NCI-H1417 (cell line): ENCODE measurements at places on chromosomes 16 and 17.

DNA sequence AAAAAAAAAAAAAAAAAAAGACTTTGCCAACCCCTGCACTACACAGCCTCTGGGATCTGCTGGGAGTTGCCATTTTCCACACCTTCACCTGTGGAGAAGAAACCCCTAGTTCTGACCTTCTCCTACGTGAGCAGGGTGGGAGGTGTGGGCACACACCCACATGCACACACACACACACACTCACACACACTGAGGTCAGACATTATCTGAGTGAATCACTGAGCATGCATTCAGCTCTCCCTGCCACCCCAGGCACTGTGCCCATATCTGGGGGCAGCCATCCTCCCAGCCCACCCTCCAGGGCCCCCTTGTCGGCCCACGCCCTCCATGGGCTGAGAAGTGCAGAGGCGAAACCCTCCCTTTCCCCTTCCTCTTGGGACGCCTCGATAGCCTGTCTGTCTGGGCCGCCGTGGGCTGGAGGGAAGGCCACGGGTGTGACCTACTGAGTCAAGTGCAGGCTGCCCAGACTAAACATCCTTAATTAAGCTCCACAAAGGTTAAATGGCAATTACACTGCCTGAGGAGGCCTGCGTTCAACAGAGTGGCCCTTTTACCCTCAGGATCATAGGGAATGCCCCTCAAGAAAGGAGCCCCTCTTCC lies 143.8 kb downstream of the C16orf95 start:
- DNase-seq: no peak

DNA sequence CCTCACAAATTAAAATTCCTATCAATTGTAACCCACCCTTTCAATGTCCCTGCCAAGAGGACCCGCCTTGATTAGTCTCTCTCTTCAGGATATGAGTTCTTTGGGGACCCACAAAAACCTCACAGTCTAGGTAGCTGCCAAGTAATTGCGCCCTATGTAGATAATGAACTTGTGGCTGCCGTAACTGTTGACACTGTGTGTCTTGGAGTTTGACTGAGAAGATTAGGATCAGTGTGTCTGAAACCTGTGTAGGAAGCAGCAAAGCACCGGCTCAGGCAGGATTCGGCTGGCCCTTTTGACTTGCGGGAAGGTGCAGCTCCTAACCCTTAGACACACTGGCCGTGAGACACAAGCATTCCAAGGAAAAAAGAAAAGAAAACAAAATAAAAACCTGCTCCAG lies 17.8 kb upstream of the SLC6A4 start:
- no peak for DNase-seq

GRCh38 chr17:16407911-16408588 lies 7.3 kb upstream of the TRPV2 start:
- DNase-seq: peak; percentile 62

- no peak for DNase-seq
These were observed 520.8 kb downstream of the WWOX start for GRCh38 chr16:78620291-78620690.

GRCh38 chr16:28003923-28004322 lies 59.6 kb downstream of the GSG1L start:
- no peak for DNase-seq

GRCh38 chr16:69399361-69399760 lies 13.6 kb upstream of the TERF2 start:
- DNase-seq: no peak

- no peak for DNase-seq
These were observed 19.3 kb upstream of the DNAH9 start for GRCh38 chr17:11578998-11579397.

DNA sequence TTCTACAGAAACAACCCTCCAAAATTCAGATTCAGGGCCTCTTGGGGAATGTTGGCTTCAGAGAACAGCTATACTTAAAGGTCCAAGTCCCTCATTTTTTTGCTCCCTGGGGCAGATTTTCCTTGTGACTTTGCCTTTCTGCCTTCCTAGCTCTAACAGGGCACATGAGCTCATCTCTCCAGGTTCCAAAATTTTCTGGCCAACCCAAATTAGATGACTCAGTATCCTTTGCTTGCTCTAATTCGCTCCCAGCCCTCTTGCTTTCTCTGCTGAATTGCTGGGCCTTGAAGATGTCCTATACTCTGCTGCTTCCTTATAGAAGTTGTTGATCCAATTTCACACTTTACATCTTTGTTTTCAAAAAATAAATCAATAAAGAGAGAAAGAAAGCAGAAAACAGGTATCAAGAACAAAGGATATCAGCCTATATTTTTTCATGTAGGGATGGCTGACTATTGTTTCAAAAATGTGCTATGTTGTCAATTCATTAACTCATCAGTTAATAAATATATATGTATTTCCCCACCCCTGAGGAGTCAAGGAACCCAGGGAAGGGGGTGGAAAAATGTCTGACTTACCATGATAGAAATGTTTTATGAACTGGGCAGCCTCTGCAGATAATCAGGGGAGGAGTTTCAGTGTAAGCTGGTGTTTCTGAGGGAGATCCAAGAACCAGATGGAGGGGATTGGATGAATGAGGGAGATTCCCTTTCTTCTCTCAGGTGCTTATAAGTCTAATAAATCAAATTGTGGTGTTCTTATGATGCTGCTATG lies 1.0 kb upstream of the KRTAP4-2 start:
- no peak for DNase-seq

DNA sequence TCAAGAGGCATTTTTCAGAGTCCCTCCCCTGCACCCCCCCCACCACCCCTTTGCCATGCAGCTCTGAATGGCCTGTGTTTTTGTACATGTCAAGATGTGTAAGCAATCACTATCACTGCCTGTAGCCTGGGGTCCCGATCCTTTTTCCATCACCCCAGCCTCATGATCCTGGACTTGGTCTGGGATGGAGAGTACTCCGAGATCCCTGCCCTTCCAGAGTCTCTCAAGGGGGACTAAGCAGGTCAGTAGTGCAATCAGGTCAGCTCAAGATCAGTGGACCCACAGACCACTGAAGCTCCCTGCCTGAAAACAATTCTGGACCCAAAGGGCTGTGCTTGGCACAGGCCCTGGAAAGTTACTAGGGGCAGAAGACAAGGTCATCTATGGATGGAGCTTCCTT lies 7.5 kb upstream of the GJD3 start:
- DNase-seq: no peak

DNA sequence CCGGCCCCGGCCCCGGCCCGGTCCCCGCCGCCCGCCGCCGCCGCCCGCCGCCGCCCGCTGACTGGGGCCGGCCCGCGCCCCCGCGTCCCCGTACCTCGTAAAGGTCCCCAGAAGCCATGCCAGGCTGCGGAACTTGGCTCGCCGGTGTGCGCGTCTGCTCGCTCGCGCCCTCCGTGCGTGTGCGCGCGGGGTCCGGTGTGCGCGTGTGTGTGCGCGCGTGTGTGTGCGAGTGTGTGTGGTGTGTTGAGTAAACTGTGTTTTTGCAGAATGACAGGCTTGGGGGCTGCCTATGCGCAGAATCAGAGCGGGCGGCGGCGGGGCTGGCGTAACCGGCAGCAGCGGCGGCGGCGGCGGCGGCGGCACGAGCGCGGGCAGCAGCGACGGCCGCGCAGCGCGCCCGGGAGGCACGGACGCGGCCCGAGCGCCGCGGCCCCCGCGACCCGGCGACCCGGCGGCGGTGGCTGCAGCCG lies 307 bp downstream of the CDYL2 start:
- DNase-seq: peak; percentile 20

GRCh38 chr16:7888411-7888810 lies 555.8 kb downstream of the RBFOX1 start:
- DNase-seq: no peak

- DNase-seq: peak; percentile 30
These were observed 36.6 kb downstream of the ARHGAP23 start for GRCh38 chr17:38464723-38465390.

DNA sequence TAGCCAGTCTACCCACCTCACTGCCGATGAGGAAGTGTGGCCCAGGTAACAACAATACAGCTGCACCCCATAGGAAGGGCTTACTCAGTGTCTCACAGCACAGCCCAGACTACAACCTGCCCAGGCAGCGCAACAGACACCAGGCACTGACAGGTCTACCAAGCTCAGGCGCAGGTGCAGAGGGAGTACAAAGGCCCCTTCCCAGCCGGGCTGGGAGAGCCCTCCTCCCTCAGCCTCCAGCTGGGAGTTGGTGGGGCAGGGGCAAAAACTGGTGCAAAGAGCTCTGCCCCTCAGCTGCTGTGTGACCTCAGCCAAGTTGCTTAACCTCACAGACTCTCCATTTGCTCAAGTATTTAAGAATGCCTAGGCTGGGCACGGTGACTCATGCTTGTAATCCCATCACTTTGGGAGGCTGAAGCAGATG lies 112.6 kb upstream of the LHX1 start:
- no peak for DNase-seq

- DNase-seq: no peak
These were observed 301.2 kb downstream of the SEC14L1 start for GRCh38 chr17:77441940-77442339.

- no peak for DNase-seq
These were observed 9.9 kb downstream of the COL1A1 start for GRCh38 chr17:50191359-50192143.

DNA sequence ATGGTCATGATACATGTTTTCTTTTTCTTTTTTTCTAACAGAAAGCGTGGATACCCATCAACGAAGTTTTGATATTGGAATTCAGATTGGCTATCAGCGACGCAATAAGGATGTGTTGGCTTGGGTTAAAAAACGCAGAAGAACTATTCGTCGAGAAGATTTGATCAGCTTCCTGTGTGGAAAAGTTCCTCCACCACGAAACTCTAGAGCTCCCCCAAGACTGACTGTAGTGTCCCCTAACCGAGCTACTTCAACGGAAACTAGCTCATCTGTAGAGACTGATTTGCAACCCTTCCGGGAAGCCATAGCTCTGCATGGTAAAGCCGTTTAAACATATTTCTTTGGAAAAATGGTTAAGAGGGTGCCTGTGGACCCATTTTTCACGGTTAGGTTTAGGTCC lies 11.5 kb downstream of the HAPSTR1 start:
- no peak for DNase-seq

- DNase-seq: peak; percentile 83
These were observed 523 bp downstream of the NAGLU start for GRCh38 chr17:42536372-42537155.

- DNase-seq: peak; percentile 29
These were observed 26.9 kb upstream of the ZNF750 start for GRCh38 chr17:82866590-82867191.

- DNase-seq: no peak
These were observed 20.9 kb upstream of the ABCC1 start for GRCh38 chr16:15928261-15929104.

GRCh38 chr17:44223541-44224071 lies 4.1 kb upstream of the UBTF start:
- no peak for DNase-seq

DNA sequence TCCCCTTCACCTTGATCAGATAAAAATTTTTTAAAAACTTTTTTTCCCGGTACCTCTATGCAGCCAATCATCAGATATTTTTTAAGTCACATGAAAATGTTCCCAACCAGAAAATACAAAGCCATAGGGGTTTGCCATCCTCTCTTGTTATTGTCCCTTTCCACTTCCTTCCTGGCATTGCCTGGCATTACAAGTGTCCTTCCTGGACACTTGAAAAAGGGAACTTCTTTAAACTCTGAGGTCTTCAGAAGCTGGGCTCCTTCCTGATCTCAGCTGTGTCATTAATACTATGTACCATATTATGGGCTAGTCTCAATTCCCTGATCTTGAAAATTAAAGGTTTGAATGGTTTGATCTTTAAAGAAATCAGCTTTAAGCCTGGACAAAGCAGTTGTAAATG lies 64.9 kb downstream of the TEX14 start:
- DNase-seq: no peak

DNA sequence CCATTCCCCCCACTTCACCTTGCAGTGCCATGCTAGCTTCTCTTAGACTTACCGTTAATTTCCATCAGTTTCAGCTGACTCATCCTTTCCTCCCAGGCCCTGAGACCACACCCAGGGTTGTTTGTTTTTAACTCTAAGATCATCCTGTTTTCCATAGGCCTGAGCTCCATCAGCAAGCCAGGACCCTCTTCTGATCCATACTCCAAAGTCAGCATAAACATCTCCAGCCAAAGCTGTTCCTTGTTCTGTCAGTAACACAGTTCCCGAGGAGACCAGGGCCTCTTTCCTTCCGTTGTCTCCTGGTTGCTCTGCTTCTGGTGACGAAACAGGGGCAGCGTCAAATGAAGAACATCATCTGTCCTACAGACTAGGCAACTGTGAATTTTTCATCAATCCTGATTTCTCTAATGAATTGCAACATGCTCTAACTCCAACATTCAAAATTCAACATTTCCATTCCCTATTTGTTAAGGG lies 83.8 kb upstream of the HNF1B start:
- no peak for DNase-seq

- no peak for DNase-seq
These were observed 2.4 kb downstream of the GOSR2 start for GRCh38 chr17:46925185-46925868.

- no peak for DNase-seq
These were observed 48.0 kb downstream of the SRL start for GRCh38 chr16:4193920-4194319.

DNA sequence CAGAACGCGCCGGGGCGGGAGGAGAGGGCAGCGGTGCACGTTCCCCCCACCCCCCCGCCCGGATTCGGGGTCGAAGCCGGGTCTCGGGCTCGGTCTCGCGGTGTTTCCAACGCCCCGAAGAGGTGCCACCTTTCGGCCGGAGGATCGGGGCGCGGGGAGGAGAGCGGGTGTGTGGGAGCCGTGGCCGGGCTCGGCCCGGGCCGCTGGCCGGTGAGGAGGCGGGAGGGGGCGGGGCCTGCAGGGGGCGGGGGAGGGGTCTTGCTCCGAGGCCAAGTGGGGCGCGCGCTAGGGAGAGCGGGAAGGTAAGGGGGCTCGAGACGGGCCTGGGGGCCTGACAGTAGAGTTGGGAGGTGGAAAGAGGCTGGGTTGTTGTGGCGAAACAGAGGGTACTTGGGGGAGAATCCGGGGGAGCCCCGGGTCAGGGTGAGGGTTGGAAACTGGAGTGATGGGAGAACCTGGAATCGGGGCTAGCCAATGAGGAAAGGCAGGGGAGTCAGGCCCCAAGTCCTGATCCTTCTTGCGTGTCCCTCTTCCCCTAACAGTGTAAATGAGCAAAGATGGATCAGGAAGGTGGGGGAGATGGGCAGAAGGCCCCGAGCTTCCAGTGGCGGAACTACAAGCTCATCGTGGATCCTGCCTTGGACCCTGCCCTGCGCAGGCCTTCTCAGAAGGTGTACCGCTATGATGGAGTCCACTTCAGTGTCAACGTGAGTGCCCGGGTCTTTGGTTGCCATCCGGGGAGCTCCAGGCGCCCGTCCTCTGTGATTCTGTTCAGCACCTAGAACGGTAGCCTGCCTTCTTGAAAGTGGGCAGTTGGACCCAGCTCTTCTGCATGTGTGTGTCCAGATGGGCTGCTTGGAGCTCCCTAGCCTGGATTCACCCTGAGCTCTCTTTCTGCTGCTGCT lies 873 bp downstream of the SETD1A start:
- DNase-seq: peak; percentile 73

DNA sequence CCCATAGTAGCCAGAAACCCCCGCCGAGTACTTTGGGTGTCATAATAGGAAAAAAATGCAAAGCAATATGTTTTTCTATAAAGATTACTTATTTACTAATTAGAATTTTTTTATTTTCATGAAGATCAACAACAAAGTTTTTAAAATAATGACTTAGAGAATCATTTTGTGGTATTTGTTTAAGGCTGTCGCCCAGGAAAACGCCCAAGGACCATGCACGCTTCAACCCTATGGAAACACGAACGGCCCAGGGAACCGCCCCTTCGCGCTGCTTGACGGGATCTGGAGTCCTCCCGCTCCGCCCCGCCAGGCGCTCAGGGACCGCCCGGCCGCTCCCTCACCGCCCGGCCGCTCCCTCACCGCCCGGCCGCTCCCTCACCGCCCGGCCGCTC lies 408 bp upstream of the KPNA2 start:
- DNase-seq: peak; percentile 98
